GM12865 (cell line): ENCODE measurements at places on chromosomes 11 and 22.

- no peak for DNase-seq
Measured at GRCh38 chr11:12120031-12121008, 9.9 kb downstream of the MICAL2 start.

GRCh38 chr11:14417617-14418374 lies 58.8 kb upstream of the RRAS2 start:
- DNase-seq = no peak

DNA sequence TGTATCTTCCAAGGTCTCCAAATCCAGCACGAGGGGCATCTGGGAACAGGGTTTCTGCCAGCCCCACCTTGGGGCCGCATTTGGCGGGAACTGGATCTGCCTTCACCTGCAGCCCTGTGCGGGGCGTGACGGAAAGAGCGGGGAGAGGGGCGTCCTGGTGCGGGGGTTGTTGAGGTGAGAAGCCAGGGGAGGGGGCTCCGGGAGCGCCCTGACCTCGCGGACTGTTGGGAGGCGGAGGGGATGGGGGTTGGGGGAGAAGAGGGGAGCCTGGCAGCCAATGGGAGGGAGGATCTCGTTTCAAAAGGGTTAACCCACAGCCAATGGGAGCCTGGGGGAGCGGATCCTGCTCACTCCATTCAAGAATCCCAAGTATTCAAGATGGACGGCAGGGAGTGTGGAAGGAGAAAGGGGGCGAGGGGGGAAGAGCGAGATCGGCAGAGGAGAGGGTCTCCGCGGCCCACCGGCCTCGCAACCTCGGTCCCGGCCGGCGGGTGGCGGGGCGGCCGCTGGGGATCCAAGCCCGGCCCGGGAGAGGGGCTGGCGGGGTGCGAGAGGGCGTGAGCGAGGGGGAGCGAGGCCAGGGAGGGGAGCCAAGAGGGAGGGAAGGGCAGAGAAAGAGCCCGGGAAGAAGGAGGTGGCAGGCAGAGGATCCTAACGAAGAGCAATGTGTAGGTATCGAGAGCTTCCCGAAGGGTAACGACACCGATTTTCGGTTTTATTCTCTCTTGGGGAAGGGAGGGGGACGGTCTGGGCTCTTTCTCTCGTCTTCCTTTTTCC lies 11.5 kb downstream of the YPEL4 start:
- DNase-seq = peak; percentile 44

DNA sequence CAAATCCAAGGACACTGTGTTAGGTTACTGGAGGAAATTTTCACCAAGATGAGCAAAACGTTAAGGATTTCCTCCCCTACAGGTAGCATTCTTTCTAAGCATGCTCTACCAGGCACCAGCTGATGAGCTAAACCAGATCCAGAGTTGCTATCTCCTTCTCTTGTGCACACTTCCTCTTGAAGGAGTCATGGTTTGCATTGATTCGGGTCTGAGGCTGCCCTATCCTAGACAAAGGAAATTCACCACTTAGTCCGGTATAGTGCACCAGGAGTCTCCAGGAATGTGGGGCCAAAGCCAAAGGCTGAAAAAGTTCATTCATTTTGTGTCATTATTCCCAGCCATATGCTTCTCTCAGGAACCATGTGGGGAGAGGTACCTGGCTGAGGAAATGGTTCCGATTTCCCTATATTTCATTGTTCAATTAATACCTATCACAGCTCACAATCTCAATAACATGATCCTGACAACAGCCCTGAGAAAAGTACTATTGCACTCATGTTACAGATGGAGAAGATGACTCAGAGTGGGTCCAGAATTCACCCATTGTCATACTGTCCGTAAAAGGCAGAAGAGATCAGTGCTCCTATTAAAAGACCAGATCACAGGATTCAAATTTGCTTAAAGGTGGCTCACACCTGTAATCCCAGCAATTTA lies 39.1 kb downstream of the SLC35F2 start:
- DNase-seq = no peak

GRCh38 chr11:62435846-62436660 lies 17.2 kb downstream of the SCGB1A1 start:
- no peak for DNase-seq

- DNase-seq = no peak
Measured at GRCh38 chr11:110886288-110886970, 174.2 kb upstream of the ARHGAP20 start.

- no peak for DNase-seq
Measured at GRCh38 chr11:2462986-2463765, 18.4 kb downstream of the KCNQ1 start.

DNA sequence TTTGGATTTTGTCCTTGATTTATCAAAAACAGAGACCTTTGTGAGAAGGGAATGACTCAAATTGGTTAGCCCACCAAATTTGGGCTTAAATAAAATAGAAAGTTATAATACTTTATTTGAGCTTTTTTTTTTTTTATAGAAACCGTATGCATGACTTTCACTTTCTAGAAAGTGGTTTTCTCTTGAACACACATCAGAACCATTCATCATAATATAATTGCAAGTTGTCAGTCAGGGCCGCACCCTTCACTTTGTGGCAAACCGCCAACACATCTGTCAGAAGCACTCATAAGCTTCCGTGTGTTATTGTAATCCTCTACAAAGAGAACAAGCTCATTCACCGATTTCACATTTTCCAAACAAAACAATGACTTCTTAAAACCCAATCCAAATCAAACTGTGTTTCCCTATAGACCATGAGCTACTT lies 76.1 kb downstream of the SOX6 start:
- peak; percentile 6 for DNase-seq

DNA sequence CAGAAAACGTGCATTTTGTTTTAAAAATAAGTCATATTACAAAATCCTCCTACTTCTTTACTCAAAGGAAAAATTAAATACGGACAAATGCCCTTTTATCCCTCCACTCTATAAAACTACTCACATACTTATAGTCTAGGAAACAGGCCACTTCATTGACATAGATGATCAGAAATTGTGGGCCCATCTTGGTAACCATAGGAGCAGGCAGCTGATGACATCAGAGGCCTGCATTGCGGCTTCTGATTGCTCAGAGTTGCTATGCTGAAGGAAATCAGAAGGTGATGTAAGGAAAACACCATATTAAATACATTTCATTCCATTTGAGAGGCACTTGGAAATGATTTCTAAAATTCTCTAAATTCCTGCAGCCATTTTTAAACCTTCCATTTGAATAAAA lies 27.0 kb downstream of the FAM76B start:
- DNase-seq = no peak

GRCh38 chr22:30305519-30305905 lies 16.2 kb upstream of the CASTOR1 start:
- peak; percentile 90 for DNase-seq

DNA sequence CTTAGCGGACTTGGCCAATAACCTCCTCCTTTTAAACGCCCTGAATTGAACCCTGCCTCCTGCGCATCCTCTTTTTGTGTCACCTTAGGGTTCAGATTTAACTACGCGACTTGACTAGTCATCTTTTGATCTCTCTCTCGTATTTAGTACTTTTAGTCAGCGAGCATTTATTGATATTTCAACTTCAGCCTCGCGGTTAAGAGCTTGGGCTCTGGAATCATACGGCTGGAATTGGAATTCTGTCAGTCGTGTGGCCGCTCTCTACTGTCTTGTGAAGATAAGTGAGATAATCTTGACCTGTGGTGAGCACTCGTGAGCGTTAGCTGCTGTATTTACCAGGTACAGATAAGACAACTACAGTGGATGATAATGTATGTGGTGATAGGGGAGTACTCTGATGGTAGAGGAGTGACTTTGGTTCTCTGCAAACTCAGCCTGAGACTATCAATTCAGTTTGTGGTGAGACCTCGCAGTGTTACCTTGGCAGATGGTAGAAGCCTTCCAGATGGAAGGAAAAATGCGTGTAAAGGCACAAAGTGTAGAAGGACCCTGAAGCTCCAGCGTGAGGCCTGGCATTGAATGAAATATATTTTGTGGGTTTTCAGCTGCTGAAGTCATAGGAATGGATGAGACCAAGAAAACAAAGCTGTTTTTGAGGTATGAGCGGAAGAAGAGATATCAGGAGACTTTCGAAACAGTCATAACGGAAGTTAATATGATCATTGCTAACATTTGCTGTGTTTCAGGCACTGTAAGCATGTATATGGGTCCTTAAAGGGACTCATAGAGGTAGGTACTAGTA lies 682 bp downstream of the ATM start:
- peak; percentile 76 for DNase-seq

DNA sequence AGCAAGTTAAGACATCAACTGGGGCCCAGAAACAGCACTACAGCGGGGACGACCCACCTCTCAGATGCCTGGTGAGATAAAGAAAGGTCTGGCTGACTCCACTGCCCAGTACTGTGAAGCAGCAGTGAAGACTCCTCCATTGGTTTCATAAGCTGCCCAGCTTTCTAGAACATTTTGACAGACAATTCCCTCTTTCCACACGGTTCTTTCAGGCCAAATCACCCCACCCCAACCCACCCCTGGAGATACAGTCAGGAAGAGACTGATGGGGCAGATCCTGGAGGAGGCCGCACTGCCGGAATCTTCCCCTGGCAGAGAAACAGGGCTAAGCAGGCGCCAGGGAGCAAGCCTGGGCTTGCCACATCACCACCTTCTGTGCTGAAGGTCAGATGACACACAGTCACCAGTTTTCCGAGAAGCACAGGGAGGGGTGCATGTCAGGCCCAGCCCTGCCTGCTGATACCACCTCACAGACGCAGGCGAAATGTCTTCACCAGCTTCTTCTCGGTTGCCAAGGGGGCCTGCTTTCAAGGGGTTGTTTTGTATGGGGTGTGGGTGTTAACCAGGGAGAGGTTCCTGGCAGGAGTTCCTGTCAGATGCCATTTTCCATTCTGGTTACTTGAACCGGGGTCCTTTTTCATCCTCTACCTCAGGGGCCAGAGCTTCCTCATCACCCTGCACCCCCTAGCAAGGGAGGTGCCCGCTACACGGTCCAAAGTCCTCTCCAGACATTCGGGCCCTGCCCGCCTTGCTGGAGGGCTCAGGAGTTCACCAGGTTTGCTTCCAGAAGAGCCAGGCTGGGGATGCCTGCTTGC lies 1.4 kb upstream of the NEAT1 start:
- peak; percentile 93 for DNase-seq

GRCh38 chr11:65613091-65613928 lies 711 bp downstream of the MAP3K11 start:
- no peak for DNase-seq

GRCh38 chr22:19357270-19358105 lies 66.0 kb upstream of the CLTCL1 start:
- DNase-seq = no peak

DNA sequence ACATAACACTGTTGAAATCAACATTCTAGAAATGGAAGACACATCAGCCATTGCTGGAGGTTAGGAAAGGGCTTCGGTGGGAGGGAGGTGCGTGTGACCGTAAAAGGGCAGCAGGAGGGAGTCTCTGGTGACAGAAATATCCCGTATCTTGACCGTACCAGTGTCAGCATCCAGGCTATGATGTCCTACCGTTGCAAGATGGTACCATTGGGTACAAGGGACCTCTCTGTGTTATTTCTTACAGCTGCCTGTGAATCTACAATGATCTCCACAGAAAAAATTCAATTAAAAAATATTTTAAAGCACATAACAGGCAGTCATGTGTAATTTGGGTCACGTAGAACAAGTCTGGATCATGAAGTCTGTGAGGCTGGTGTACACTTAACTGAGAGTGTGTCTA lies 27.4 kb upstream of the SEPTIN5 start:
- no peak for DNase-seq

GRCh38 chr11:114569801-114570200 lies 10.1 kb upstream of the NXPE1 start:
- no peak for DNase-seq

DNA sequence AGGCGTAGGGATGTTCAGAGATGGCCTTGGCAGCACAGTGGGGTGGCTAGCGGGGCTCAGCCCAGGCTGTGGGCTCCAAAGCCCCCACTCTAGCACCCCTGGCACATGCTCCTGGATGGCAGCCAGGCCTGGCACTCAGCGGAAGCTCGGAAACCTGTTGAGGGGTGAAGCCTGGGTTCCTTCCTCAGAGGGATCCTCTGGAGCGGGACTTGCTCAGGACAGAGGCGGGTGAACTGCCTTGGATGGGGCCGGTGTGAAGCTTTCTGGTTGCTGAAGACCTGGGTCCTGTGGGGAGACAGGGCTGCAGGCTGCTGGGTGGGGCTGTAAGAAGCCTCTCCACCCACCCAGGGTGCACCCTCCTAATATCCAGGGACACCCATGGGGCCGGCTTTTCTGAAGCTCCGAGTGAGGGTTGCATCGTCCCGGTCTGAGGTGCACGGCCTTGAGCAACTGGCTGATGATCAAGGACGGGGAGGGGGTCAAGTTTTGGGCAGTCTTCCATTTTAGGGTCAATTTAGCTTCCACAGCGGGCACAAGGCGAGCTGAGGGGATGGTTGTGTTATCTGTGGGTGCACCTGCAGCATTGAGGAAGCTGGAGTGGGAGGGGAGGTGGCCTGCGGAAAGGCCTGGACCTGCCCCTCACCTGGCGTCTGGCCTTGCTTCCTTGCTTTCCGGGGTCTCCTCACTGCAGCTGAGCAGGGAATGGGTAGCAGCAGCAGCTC lies 5.2 kb downstream of the MRGPRE start:
- no peak for DNase-seq

DNA sequence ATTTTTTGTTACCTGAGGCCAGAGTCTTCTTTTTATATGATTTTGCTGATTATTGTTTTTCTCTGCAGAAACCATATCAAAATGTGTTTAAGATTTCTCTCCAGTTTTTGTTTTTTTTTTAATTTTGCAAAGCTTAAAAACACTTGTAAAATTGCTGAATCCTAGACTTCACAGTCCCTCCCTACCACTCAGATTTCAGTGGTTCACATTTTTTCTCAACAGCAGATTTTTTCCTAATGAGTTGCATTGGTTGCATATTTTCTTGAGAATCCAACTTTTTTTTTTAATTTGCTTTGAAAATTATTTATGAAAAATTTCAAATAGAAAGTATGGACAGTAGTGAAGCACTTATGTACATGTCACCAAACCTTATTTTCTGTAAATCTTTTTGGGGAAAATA lies 5.8 kb downstream of the ARL14EP start:
- DNase-seq = no peak

DNA sequence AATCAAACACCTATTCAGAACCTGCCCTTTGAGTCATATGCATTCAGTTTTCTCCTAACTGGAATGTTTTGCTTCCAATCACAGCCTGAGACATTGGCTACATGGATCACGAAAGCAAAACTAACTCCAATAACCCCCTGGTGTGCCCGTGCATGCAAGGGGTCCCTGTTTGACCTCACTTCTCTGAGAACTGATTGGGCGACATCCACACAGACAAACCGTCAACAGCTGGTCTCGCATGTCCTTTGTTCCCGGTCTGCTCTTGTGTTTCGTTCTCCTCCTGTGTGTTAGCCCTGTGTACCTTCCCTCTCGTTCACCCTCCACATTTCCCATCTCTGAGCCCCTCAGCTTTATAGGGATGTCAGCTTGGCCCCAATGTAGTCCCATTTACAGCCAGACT lies 67.2 kb upstream of the TTC12 start:
- no peak for DNase-seq

- DNase-seq = peak; percentile 57
Measured at GRCh38 chr11:67667490-67668191, 6.8 kb downstream of the ALDH3B2 start.

- DNase-seq = no peak
Measured at GRCh38 chr11:70230151-70230839, 27.2 kb downstream of the FADD start.
